Osteoblast (primary cell): ENCODE measurements at places on chromosomes 3 and 15. TPM values are rescaled to one million over a fixed set of nuclear protein-coding genes. Genes with fewer than 3 reads are reported as not detected.

- DNase-seq: peak; percentile 87
Measured at GRCh38 chr15:63601704-63602185, 4.6 kb downstream of the FBXL22 start.

GRCh38 chr15:71187526-71187925, 72.3 kb downstream of the THSD4 start:
- no peak for DNase-seq

DNA sequence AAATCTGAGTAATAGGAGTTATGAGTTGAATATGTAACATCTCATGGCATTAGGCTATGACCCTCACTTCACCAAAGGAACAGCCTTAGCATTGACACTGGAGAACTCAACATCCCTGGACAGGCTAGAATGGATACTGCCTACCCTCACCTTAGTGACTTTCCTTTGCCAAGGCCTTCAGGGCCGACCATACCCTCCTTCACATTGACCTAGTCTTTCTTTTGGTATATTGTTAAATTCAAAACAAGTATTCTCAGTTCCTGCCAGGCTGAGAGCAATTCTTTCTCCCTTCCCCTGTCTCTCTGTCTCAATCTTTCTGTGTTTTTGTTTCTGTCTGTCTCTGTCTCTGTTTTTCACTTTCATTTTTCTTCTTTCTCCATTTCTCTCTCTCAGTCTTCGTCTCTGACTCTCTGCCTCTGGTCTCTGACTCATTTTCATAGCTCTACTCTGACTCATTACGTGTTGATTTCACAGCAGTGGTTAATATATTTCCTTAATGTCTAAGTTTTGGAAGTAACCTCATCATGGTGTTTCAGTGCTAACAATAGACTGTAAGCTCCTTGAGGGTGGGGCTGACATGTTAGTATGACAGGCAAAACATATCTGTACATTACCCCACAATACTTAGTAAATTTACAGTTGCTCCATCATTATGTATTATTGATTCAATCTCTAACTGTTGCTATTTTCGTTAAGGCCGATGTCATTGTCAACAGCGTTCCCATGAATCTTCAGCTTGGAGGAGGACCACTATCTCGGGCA, 32.5 kb downstream of the PARP15 start:
- DNase-seq: peak; percentile 88

DNA sequence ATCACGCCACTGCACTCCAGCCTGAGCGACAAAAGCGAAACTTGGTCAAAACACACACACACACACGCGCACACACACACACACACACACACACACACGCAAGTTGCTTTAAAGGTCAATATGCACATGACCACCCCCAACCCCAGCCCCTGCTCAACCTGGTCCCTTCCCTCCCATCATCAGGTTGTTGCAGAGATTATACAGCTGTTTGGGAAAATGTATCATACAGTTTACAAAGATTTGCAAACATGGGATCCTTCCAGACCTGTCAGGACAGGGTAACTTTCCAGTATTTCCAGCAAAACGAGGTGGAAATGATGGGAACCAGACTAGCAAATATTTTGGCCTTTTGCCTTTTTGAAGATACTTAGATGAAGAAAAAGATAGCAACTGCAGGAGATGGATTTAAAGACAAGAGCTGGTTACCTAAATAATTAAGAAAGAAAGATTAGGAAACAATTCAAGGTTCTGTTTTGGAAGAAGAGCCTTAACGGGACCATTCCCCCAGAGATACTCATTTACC, 80.2 kb downstream of the TNIK start:
- DNase-seq: no peak

DNA sequence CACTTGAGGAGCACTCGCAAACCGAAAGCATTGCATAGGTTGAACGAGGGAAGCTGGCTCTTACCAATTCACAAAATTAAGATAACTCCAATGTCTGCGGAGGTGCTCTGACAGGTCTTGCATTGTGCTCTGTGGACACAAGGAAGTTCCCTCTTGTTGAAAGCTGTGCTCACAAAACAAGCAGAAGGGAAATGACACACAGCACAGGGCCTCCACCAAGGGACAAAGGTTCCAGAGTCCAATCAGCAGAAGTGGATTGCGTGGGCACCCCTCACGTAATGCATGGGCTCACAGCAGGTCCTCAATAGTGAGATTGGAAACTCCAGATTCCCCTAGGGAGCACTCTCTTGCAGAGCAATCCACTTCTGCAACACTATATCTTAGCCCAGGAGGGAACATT, 89.9 kb downstream of the ATP10A start:
- DNase-seq: peak; percentile 21

GRCh38 chr3:108293858-108294257, 2.5 kb upstream of the HHLA2 start:
- no peak for DNase-seq

GRCh38 chr15:100043068-100043641, 298.6 kb downstream of the ADAMTS17 start:
- no peak for DNase-seq

DNA sequence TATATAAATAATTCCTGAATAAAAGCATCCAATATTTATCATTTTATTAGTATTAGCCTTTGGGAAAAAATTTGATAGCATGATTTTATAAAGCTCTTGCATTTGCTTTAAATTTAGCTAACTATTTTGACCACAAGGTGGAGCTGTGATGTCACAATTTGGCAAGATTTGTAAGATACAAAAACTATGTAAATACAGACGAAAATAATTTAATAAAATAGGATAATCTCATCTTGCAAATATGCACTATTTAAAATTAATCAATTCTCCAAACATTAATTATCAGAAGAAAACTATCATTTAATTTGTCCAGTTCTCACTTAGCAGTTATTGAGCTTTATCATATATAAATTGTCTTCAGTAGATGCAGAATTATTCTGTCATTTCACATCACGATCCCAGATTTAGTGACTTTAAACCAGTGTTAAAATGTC, 95.4 kb downstream of the PLOD2 start:
- DNase-seq: no peak

- DNase-seq: no peak
Measured at GRCh38 chr3:131786386-131786785, 248.4 kb downstream of the CPNE4 start.

DNA sequence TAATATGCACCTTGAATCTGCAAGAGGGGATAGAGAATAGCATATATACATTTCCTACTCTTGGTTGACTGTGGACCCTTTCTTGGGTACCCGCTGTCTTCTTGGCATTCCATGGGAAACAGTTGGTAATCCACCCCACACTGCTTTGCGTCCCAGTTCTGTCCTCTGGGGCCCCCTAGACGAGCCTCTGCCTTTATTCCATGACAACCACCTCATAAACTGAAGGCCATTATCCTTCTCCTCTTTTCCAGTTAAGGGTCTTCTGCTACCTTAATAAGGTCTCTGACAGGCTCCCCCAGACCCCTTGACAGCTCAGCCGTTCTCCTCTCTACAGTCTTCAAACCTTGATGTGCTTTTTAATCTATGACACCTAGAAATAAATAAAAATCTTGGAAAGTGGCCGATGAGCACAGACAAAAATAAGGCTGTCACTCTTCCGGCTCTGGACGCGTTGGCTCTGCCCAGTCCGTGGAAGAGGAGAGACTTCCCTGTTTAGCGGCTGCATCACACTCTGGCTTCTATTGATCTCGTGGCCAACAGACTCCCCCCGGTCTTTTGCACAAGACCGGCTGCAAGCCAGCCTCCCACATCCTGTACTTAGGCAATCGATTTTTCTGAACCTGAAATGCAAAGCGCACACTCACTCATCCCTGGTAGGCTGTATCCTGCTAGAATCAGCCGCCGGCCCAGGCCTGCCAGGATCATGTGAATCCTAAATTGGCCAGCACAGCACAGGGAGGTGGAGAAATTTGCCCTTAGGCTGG, 251.0 kb upstream of the TLE3 start:
- DNase-seq: peak; percentile 69

- DNase-seq: no peak
Measured at GRCh38 chr15:89621547-89621946, 33.7 kb downstream of the KIF7 start.

- peak; percentile 19 for DNase-seq
Measured at GRCh38 chr3:175885231-175885766, 1026.2 kb downstream of the NAALADL2 start.

DNA sequence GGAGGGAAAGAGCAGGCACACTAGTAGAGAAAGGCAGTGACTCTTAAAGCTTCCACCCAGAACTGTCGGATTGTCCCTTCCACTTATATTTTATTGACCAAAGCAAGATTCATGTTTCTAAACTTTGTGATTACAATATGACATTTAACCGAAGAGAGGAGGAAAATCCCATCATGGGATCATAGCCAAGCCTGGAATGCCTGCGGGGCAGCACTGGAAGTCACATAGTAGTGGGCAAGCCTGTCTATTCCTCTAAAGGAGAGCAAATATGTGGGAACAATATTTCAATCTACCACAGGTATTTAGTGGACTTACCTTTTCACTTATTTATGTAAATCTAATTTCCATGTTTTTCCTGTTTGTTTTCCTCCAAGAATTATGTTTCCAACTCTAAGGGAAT, 3.8 kb upstream of the TMOD3 start:
- DNase-seq: no peak

- DNase-seq: no peak
Measured at GRCh38 chr3:128707928-128708494, 18.0 kb upstream of the RAB7A start.

- DNase-seq: no peak
Measured at GRCh38 chr3:192128060-192128459, 599.3 kb downstream of the FGF12 start.

- no peak for DNase-seq
Measured at GRCh38 chr15:25668901-25669300, 194.2 kb downstream of the ATP10A start.

GRCh38 chr3:123096731-123097130, 29.9 kb downstream of the PDIA5 start:
- no peak for DNase-seq

GRCh38 chr3:99475229-99475628, 163.2 kb upstream of the COL8A1 start:
- no peak for DNase-seq

DNA sequence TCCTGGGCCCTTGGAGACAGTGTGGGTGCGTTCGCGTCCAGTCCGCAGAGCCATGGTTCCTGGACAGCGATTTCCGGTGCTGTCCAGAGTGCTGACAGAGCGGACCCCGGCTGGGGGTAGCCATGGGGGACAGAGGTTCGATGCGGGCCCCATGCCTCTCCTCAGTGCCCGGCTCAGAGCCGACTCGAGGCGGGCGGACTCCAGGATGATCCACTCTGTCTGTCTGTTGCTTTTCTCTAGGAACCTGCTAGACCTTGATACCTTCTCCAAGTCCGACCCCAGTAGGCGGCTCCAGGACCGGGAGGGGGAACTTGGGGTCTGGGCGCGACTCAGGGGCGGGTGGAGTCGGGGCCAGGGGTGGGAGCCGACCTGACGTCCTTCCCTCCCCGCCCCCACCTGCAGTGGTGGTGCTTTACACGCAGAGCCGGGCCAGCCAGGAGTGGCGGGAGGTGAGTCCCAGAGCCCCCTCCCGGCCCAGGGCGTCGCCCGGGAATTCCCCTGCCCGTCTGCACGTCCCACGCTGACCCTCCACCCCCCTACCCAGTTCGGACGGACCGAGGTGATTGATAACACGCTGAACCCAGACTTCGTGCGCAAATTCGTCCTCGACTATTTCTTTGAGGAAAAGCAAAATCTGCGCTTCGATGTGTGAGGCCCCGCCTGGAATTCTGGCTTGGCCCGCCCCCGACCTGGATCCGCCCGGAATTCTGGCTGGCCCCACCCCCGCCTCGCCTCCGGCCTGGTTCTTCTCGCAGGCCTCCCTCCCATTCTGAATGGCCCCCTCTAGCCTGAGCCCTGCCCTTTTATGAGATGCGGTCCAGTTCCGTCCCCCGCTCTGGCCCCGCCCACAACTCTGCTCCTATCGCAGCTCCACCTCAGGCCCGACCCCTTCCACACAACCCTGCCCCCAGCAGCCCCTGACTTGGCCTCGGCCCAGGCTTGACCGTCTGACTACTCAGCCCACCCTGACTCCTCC, 1.0 kb downstream of the CPNE9 start:
- peak; percentile 95 for DNase-seq

GRCh38 chr15:65086680-65087111, 10.2 kb downstream of the KBTBD13 start:
- DNase-seq: peak; percentile 87

DNA sequence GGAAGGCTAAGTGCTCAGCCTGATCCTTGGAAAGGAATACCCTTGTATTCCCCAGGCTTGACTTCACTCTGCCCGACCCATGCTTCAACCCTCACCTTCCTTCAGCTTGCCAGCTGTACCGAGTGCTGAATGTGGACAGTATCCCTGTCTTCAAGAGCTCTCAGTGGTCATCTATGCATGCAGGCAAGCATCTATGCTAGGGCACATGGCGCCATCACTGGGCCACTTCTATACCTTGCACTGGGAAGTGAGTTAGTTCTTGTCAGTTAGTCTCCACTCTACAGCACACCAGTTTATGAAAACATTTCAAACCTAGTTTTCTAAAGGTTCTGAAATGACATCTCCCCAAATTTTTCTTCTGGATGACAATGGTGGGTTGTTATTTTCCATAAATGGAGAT, 82.0 kb upstream of the MYRIP start:
- no peak for DNase-seq

GRCh38 chr3:132457286-132457685, 40.0 kb downstream of the DNAJC13 start:
- DNase-seq: no peak

DNA sequence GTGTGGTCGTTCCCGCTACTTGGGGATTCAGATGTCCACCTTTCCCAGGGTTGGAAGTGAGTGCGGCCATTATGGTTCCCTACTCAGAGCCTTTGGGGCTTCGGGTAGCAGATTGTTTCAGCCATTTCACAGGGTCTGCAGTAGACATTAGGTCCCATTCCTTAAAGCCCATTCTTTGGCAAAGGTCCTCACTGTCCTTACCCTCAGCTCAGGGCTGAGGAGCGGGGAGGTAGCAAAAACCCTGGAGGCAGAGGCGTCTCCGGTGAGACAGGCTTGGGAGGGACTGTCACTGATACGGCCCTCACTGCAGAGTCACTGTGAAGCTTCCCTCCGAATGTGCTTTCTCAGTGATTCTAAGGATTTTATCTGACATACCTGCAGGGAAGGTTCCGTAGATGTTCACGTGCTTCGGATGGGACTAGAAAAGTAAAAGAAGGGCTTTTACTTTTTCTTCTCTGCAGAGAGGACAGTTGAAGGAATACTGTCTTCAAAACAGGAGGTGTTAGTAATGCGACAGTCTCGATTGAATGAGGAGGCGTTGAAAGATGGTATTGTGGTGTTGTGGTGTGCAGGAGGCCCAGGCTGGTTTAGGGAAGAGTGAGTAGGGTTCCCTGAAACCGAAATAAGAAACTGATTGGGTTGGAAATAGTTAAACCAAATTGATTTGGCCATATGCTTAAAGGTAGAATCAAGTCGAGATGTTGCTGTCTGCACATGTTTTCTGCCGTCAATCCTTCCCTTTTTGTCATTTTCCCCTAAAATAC, 630 bp downstream of the ATP6V1A start:
- no peak for DNase-seq

The GOLGA8M gene
- under 0.01 and 0.29 TPM in 2 replicates for total RNA-seq

The CFAP91 gene
- total RNA-seq: 0.36 and 0.59 TPM in 2 replicates

The GMNC gene
- total RNA-seq: under 0.01 and 0.72 TPM in 2 replicates

The RPL15 gene
- total RNA-seq: 1,871 and 2,086 TPM in 2 replicates

The ST3GAL6 gene
- 2.2 and 2.7 TPM in 2 replicates for total RNA-seq

The SPSB4 gene
- total RNA-seq: not detected in 2 replicates

The SNAPC5 gene
- total RNA-seq: 14.5 and 18.0 TPM in 2 replicates

The VILL gene
- total RNA-seq: 6.8 and 7.6 TPM in 2 replicates

The ANKRD63 gene
- total RNA-seq: not detected in 2 replicates

The WDR72 gene
- not detected in 2 replicates for total RNA-seq
